AG04449 (cell line): ENCODE measurements at places on chromosomes 16 and 17.
A peak's percentile ranks its signal among the peaks of the same experiment; 100 is the strongest.

DNA sequence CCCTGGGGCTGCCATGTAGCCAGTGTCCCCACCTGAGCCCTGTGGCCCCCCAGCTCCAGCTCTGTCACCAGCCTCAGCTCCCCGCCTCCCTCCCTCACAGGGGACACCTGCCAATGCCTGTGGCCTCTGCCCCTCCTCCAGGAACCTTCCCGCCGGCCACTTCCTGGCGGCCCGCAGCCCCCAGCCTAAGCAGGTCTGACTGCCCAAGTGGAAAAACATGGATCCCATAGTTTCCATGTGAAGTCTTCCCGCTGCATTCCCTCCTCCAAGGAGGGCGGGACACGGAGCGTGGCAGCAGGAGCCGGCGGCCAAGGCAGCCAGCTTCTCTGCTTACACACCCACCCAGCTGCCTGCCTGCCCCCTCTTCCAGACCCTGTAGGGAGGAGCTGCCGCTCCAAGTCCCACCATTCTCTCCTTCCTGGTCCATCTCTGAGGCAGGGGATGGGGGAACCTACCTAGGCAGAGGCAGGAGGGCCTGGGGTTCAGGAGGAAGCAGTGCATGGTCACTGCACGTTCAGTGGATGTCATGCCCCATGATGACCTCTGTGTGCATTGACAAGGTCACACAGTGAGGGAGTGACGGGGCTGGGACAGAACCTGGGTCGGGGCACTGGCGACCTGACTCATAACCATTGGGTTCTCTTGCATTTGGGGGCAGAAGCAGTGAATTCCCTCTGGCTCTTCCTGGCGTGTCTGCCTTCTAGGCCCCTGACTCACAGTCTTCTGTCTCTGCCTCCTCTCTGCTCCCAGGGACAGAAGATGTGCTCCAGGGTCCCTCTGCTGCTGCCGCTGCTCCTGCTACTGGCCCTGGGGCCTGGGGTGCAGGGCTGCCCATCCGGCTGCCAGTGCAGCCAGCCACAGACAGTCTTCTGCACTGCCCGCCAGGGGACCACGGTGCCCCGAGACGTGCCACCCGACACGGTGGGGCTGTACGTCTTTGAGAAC lies 8.7 kb downstream of the VASN start:
- no peak for DNase-seq

- no peak for DNase-seq
Observed at GRCh38 chr17:70205401-70205800, 36.1 kb downstream of the KCNJ2 start.

DNA sequence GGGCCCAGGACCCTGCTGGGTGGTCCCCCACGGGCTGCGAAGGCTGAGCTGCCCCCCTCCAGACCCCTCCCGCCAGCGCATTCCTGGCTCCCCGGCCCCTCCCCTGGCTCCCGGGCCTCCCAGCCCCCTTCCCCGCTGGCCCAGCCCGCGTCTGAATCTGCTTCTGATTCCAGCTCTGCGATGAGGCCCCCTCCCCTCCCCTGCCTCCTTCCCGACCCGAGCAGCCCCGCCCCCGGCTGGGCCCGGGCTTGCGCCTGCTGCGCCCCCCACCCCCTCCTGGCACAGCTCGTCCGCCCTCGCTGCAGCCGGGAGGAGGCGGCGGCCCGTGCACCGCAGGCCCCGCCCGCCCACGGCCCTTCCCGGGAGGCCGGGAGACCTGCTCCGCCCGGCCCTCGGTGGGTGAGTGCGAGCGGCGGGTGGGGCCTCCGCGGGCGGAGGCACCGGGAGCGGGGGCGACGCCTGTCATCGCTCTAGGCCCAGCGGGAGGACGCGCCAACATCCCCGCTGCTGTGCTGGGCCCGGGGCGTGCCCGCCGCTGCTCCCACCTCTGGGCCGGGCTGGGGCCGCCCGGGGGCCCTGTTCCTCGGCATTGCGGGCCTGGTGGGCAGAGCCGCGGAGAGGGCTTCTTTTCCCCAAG lies at the start of gene NTN3:
Gene NTN3 (plus strand): TSS at position 282 of the 637 bp plus-strand sequence. CDS start 405 bp downstream, outside the sequence.
- DNase-seq = no peak

DNA sequence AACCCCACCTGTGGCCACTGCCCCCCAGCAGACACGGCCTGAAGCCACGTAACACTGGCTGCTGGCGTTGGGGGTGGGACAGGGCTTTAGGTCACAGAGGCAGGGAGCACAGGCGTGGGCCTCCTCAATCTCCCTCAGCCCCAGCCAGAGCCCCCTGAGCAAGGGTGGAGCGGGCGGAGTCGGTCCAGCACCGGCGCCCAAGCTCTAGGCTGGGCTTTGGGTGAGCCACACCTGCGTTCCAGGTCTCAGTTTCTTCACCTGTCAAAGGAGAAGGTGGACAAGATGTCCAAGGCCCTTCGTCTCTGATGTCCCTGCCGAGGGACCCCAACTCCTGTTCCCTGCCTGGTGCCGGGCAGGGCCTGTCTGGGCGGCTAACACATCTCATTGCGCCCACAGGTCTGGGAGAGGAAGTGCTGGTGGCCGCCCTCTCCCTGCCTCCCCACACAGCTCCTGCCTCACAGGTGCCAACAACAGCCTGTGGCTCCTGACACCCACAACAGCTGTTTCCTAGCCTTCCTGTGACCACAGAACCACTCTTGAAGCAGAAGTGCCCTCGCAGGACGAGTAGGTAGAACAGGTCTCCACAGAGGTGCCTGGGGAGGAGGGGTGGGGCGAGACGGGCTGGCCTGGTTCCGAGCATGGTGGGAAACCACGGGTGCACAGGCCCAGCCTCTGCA lies 12.0 kb downstream of the FAM83G start:
- DNase-seq = no peak

GRCh38 chr17:66747578-66748275 lies 87.2 kb upstream of the CACNG5 start:
- peak; percentile 17 for DNase-seq

DNA sequence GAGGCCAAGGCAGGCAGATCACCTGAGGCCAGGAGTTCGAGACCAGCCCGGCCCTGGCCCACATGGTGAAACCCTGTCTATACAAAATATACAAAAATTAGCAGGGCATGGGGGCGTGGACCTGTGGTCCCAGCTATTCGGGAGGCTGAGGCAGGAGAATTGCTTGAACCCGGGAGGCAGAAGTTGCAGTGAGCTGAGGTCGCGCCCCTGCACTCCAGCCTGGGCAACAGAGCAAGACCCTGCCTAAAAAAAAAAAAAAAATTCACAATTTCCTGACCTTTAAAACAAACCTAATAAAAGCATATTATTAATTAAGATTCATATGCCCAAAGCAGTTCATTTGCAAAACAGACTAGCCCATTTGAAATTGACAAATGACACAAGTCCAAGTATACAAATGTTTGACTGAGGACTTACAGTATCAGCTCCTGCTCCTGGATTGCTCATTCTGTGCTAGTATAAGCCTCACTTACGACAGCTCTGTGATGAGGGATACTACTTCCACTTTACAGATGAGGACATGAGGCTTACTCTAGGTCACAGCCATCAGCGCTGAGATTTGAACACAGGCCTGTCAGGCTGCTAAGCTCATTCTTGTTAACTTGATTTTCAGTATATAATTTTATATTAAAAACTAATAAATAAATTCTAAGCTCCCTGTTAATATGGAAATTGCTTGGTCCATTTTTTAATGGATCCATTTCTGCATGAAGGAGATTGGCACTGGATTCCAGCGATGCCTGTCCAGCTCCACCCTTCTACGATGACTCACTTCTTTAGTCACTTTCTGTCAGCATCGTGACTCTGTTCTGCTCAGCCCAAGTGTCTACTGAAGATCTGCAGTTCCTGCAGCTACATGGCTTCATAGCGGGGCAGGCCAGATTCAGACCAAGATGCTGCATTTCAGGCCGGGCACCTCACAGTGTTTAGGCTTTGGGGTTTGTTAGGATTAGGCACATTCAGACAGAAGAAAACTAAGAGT lies 88.2 kb downstream of the WDR59 start:
- DNase-seq = peak; percentile 7

DNA sequence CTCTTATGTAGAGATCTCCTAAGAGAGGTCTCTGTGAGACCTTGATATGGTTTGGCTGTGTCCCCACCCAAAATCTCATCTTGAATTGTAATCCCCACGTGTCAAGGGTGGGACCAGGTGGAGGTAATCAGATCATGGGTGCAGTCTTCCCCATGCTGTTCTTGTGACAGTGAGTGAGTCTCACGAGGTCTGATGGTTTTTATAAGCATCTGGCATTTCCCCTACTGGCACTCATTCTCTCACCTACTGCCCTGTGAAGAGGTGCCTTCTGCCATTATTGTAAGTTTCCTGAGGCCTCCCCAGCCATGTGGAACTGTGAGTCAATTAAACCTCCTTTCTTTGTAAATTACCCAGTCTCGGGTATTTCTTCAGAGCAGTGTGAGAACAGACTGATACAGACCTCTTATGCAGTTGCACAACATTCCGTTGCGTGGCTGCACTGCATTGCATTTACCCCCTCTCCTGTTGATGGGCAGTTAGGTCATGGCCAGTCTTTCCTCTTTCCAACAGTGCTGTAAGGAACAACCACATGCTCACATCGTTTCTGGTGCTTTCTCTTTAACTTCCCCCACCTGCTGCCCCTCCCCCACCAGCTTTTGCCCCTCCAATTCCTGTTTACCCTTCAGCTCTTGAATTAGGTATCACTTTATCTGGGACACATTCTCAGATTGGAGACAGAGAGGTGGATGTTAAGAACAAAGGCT lies 43.6 kb upstream of the MED9 start:
- no peak for DNase-seq

GRCh38 chr16:88073201-88073721 lies 122.0 kb downstream of the BANP start:
- DNase-seq = no peak
